ENCODE measurements at places on chromosomes 7 and 10.
A peak's percentile ranks its signal among the peaks of the same experiment; 100 is the strongest.

DNA sequence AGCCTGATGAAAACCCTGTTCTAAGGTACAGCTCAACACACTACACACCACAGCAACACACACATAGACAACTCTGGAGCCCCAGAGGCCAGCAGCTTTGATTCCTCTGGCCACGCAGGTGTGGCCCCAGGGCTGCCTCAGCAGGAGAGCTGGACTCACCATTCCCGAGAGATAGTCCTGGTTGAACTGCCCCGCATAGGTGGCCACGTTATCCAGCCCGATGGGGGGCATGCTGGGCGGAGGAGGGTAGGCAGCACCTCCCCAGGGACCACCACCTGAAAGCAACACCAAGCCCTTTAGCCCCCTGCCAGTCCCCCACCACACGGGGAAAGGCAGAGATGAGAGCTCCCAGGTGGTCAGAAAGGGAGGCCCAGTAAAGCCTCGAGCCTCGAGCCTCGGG is 34.7 kb downstream of the ANXA11 start:
- no peak for DNase-seq

- no peak for DNase-seq
Observed at GRCh38 chr7:4202154-4202736, 479.9 kb upstream of the FOXK1 start.

DNA sequence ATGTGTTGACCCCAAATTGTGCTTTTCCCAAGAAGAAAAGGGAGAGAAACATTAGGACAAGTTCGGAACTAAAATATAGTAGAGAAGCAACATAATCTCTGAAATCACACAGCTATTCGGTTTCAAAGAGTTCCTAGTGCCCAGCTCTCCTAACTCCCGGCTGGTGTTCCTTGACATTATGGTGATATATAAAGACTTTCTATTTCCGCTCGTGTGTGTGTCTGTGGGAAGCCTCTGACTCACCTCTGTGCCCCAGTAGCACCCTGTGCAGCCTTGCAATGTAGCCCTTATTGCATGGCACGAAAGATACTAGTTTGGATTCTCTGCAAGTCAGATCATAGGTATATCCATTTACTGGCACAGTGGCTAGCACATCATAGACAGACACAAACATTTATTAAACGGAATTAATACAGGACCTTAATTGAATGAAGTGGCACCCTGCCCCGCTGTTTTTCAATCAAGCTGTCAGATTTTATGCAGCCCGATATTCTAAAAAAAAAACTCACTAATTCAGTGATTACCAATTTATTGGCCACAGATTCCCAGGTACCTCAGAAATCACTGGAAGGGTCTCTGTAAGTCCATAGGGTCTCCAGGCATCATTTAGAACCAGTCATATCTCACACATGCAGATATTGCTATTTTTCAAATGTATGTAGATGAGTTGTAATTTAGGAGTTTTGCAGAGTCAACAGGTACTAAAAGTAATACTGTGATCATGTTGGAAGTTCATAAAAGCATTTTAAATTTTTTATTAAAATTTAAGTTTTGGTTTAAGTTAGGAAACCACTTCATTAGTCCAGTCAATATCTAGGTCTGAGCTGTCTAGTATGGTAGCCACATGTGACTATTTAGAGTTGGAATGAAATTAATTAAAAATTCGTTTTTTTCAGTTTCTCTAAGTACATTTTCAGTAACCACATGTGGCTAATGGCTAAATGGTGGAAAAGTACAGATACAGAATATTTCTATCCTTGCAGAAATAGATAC is 43.3 kb downstream of the SFTPD start:
- no peak for DNase-seq

- no peak for DNase-seq
Observed at GRCh38 chr7:75951506-75951905, 36.6 kb downstream of the POR start.

GRCh38 chr10:130800281-130800680 is 511.2 kb downstream of the TCERG1L start:
- no peak for DNase-seq

GRCh38 chr7:28606421-28606820 is 194.1 kb downstream of the CREB5 start:
- DNase-seq: no peak

DNA sequence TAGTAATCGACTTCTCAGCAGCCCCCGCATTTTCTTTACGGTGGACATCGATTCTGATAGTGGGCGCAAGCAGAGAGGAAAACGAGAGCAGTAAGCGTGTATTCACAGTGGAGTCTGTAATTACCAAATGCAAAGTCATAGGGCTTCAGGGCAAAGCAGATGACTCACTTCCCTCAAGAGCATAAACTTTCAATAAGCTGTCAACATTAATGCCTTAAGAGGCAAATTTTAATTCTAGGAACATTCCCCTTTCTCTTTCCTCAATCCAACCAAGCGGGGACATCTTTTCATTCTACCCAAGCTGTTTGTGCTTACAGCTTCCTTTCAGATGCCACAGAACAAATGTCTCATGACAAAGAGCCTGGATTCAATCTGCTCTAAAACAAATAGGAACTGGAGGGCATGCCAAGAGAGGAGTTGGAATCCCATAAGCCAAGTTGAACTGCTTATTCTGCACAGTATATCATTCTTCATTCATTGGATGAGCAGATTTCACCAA is 48.6 kb downstream of the MALSU1 start:
- no peak for DNase-seq

- DNase-seq: no peak
Observed at GRCh38 chr10:115914475-115914874, 358.5 kb downstream of the GFRA1 start.

DNA sequence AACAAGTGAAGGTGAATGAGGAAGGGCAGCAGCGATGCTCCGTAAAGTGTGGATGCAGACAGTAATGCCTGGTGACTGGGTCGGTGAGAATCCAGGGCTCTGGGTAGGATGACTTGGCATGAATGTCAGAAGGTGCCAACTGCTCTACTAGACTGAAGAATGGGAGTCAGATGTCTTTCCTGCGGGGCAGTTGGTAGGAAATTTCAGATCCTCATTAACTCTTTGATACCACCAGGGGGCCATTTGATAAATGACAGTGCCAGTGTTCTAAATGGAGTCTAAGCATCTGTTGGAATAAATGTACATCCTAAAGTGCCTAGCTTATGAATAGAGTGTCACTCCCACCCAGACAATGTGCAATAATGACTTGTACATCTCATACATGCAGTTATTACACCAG is 462.0 kb downstream of the GRM8 start:
- no peak for DNase-seq

DNA sequence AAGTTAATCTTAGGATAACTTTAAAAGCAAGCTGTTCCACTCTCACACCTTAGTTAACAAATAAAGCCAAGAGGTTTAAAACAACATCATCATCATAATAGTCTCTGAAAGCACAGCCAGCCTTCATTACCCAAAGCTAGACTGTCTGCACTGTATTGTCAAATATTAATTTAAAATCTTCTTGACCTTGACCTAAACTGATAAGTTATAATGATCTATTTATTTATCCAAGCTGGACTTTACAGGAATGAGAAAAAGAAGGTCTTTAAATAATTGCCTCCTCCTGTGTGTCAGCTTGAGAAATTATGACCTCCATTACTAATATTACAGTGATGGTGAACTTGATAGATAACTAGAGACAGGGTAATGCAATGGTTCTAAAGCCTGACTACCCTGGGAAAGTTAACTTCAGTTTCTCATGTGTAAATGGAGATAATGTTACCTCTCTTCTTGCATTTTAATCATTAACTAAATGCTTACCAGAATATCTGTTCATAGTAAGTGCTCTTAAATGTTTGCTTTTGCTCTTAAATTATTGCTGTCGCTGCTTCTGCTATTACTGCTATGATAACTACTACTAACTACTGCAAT is 111.0 kb downstream of the KAT6B start:
- no peak for DNase-seq

DNA sequence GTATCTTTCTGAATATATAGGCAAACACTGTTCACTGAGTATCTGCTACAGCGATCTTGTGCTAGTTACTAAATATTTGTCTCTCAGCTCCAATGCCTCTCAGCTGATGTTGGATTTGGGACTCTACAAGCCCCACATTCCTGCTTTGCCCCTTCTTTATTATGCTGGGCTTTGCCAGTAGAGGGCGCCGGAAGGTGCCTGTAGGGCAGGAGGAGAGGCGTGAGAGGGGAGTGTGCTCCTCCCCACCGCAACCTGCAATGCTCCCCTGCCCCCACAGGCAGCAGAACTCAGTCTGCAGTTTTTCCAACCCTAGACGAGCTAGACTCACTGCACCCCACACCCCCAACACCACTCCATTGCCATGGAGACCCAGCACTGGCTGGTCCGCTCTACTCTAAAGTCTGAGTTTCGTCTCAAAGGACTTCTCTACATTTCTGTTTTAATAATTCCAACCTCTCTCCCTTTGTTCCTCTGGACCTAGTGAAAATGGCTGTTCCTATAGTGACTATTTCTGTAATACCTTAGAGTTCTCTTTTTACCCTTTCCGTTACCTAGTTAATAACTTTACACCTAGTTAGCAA is 337.6 kb downstream of the CCSER2 start:
- DNase-seq: peak; percentile 2

DNA sequence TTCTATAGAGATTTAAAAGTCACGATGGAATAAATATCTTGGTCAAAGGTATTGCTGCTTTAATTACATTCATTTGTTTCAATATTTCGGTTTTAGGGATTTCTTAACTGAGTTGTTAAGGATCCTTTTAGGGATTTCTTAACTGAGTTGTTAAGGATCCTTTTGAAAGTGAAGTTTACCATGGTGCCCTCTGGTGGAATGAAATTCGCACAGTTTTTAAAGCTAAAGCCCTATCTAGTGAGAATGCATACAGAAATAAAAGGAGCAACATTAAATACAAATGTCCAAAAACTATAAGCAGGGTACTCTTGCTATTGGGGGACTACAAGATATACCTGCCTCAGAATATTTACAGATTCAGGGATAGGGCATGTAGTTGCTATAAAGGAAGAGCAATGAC is 193.7 kb downstream of the RNLS start:
- DNase-seq: peak; percentile 43

DNA sequence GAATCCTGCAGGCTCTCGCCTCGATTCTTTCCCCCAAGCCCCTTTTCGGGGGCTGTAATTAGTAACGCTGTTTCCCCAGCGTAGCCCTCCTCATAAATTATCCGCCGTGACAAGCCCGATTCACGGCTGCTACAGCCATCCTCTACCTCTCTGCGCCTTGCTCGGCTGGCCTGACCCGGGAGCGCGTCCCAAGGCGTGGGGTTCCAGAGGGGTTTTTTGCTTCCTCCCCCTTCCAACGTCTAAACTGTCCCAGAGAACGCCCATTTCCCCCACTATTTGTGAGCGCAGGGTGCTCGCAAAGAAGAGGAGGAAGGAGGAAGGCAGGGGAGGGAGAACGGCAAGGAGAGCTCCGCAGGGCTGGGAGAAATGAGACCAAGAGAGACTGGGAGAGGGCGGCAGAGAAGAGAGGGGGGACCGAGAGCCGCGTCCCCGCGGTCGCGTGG is 880 bp downstream of the HOXA5 start:
- no peak for DNase-seq

DNA sequence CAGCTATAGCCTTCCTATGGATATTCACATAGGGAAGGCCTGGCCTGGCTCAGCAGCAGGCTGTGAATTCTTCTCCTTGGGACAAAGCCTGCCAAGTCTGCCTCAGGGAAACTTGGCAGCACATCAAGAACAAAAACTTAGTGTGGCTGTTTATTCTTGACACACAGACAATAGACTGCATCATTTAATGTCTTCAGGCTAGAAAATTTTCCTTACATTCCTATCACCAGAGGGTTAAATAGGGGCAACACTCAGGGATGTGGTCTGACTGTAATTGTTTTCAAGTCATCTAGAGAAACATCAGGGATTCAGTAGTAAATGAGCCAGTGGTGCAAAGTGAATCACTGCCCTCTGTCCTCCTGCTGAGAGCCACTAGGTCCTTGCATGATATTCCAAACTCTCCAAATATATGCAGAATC is 137.3 kb downstream of the SEMA3C start:
- no peak for DNase-seq

All from activated CD4-positive, alpha-beta T cell treated with anti-CD3 and anti-CD28 coated beads for 4 hours (primary cell).